ENCODE measurements at places on chromosomes 13 and 19. TPM values are rescaled to one million over a fixed set of nuclear protein-coding genes. Genes with fewer than 3 reads are reported as not detected.

Gene C1QTNF9B
- not detected for polyA plus RNA-seq

Gene CGB8
- polyA plus RNA-seq: not detected

Gene RFC3
- polyA plus RNA-seq: 16.0 TPM

Gene HSD17B14
- polyA plus RNA-seq: 1.2 TPM

Gene TMEM238
- not detected for polyA plus RNA-seq

Gene TFDP1
- 31.6 TPM for polyA plus RNA-seq
